Activated CD4-positive, alpha-beta T cell treated with anti-CD3 and anti-CD28 coated beads for 4 hours (primary cell): ENCODE measurements at places on chromosomes 4 and X.

GRCh38 chrX:134554291-134554690 lies 94.3 kb downstream of the HPRT1 start:
- no peak for DNase-seq

DNA sequence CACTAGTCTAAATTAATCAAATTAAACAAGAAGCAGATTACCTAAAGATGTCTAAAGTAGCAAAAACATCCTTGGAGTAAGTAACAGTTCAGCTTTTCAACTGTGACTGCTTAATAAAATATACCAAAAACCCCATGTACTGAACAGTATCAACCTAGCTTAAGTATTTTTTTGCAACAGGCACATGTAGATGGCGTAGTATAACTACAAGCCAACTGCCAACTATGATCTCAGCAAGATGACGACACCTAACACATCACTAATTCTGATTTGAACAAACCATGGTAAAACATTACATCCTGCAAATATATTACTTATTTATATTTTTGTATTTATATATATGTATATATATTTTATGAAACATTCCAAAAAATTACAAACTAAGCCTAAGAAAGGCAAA lies 24.5 kb downstream of the DHX15 start:
- DNase-seq = no peak

GRCh38 chr4:55574252-55574651 lies 17.8 kb downstream of the PDCL2 start:
- DNase-seq = no peak

DNA sequence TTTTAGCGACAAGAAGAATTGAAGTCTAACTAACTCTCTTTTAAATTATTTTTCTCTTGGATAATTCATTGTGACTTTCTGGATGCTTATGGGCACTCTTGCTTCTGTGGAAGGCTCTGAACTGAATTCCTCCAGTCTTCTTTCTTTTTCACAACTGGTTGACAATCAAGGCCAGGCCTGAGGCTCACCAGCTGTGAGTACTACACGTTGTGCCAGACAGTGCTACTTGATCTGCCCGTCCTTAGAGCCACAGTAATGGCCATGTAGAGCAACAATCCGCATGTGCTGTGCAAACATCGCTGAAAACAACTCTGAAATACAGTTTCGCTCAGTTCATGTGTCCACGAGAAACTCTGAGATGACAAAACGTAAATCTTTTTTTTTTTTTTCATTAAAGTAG lies 1336.3 kb upstream of the AGA start:
- DNase-seq = no peak

- DNase-seq = peak; percentile 18
These were observed 168.5 kb upstream of the MAP3K15 start for GRCh38 chrX:19683817-19684216.

GRCh38 chrX:17869580-17869979 lies 8.5 kb upstream of the RAI2 start:
- DNase-seq = no peak

DNA sequence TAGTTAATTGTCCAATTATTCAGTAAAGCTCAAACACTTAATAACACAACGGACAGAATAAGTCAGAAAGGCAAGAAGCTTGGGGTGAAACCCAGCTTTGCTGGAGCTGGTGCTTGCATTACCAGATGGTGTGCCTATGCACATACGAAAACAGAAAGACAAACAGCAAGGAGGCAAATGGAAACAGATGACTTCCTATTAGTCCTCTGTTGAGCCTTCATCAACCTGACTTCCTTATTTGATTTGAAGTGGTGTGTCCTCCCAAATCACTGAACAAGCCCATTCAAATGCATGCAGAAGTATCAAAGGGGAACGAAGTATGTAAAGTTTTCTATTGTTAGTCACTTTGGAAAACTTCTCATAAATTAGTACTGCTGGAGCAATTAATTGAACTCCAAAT lies 166.2 kb downstream of the ATP10D start:
- DNase-seq = no peak

GRCh38 chrX:46704767-46705386 lies 54.0 kb downstream of the SLC9A7 start:
- peak; percentile 10 for DNase-seq

DNA sequence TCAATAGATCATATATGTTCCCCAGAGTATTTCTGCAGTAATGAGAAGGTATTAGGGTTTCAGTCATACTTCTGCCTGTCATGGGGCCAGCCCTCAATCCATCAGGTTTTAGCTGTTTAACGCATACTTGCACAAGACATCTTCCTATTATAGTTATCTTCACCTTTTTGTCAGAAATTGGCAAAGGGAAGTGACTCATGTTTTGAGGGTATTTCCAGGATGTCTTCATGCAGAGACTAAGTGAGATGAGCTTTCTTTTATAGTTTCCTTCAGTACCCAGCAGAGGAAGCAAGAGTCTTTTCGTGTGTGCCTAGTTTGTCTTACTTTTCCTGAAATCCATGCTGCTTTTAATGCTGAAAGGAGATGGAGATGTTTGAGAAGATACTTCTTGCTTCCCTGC lies 9.5 kb downstream of the CSTF2 start:
- peak; percentile 6 for DNase-seq

- DNase-seq = no peak
These were observed 69.3 kb upstream of the HELT start for GRCh38 chr4:184949020-184949419.

DNA sequence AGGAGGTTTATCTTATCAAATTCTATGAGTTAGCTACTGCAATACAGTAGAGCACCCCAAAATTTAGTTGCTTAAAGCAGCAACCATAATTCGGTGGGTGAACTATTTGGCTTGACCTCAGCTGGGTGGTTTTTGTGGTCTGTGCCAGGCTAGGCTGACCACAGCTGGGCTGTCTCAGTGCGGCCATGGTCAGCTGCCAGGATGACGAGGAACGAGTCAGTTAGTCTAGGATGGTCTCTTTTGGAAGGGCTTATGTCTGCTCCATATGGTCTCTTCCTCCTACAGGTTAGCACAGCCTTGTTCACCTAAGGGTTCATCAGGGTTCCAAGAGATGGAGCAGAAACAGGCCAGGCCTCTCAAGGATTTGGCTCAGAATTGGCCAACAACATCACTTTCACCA lies 210.4 kb downstream of the PALLD start:
- DNase-seq = no peak

GRCh38 chrX:50157545-50158135 lies 43.2 kb downstream of the AKAP4 start:
- DNase-seq = no peak

DNA sequence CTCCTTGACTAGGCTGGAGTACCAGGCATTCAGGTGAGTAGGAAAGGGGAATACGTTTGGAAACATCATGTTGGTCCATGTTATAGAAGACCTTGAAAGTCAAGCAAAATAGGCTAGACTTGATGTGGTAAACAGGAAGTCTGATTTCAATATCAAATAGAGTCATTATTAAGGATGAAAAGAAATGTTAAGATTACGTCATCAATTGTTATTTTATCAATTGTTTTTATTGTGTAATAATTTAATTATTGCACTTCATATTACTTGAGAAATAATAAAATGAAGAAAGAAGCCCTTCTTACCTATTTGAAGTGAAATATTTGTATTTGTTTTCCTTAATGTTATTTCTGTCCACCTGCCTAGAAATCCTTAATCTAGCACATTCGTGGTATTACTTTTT lies 361.0 kb upstream of the HAND2 start:
- no peak for DNase-seq

DNA sequence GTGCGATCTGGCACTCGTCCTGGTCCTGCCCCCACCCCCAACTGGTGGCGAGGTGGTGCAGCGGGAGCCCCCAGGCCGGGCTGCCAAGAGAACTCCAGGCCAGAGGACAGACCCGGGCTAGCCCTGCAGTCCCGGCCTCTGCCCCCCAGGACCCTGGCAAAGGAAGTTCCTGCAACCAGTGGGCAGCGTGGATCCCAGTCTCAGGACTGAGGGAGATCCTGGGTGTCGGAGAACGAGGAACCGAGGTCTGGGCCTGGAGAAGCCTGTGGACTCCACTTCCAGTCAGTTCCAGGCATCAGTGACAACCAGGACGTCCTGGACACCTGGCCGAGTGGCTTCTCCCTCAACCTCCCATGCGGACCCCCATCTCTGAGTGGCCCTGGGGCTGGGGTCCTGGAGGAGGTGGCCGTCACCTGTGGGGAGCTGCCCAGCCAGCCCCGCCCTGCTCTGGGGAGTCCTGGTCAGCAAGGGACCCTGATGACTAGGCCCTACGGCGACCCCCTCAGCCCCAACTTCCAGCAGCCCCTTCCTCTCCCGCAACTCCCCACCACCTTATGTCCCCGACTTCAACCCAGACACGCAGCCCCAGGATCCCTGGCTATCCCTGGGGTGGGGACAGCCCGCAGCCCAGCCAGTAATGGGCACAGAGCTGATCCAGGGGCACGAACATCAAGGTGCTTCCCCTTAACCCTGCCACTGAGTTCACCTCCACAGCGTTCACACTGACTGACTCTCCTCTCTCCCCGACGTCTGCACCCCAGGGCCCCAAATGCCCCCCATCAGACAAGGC lies 53.7 kb upstream of the NKX1-1 start:
- no peak for DNase-seq

GRCh38 chr4:52235552-52236201 lies 184.6 kb downstream of the SPATA18 start:
- no peak for DNase-seq

- DNase-seq = no peak
These were observed 17.7 kb upstream of the PITX2 start for GRCh38 chr4:110640576-110640975.

DNA sequence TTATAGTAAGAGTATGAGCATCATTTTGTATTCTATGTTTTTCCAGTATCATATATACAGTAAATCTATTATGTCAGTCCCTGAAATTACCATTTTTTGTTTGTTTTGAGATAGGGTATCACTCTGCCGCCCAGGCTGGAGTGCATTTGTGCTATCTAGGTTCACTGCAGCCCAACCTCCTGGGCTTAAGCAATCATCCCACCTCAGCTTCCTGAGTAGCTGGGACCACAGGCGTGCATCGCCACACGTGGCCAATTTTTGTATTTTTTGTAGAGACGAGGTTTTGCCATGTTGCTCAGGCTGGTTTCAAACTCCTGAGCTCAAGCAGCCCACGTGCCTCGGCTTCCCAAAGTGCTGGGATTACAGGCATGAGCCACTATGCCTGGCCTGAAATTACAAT lies 85.6 kb downstream of the ZNF330 start:
- DNase-seq = no peak

DNA sequence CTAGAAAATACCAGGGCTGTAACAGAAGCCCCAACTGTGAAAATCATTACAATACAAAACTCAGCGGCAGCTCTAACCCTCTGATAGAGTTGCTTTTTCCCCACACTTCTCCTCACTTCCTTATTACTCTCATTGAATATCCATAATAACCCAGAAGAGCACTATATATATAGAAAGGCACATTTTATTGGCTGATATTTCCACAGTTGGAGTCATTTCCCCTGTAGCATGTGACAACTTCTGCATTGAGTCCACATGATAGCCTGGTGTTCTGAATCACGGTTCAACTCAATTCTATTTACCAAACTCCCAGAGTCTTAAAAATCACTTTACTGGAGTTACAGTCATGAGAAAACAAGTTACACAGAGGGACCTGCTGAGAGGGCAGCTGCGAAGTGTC lies 46.6 kb upstream of the NWD2 start:
- no peak for DNase-seq

- no peak for DNase-seq
These were observed 91.4 kb upstream of the ADGRG2 start for GRCh38 chrX:19213610-19214152.

GRCh38 chr4:139368998-139369397 lies 66.7 kb upstream of the NDUFC1 start:
- DNase-seq = no peak

DNA sequence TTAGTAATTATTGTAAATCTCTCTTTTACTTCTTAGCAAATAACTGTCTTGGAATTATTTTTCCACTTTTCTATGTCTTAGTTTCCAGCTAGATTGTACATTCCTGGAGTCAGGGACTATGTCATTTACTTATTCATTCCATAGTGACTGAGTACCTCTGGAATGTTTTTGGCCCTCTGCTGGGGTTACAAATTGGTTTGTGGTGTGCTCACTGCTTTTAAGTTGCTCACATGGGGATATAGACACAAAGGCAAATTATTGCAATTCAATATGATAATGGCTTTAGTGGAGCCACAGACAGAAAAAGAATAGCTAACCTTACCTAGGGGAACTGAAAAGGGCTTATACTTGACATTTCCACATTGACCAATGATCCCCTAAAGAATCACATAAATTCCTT lies 63.7 kb upstream of the PDGFRA start:
- no peak for DNase-seq

GRCh38 chrX:81261576-81261975 lies 59.7 kb downstream of the SH3BGRL start:
- DNase-seq = no peak

GRCh38 chr4:167452922-167453430 lies 218.7 kb upstream of the SPOCK3 start:
- DNase-seq = no peak

DNA sequence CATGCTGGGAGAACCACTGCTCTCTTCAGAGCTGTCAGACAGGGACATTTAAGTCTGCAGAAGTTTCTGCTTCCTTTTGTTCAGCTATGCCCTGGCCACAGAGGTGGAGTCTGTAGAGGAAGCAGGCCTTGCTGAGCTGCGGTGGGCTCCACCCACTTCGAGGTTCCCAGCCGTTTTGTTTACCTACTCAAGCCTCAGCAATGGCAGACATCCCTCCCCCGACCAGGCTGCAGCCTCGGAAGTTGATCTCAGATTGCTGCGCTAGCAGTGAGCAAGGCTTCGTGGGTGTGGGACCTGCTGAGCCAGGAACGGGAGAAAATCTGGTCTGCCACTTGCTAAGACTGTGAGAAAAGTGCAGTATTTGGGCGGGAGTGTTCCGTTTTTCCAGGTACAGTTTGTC lies 118.9 kb downstream of the SLC10A6 start:
- DNase-seq = no peak

GRCh38 chr4:3851881-3852280 lies 85.7 kb downstream of the ADRA2C start:
- DNase-seq = no peak

GRCh38 chr4:187304133-187304532 lies 580.5 kb upstream of the FAT1 start:
- DNase-seq = no peak

- DNase-seq = no peak
These were observed 38.9 kb upstream of the PLAC8 start for GRCh38 chr4:83153417-83153816.

- DNase-seq = no peak
These were observed 62.6 kb upstream of the TSPAN5 start for GRCh38 chr4:98720871-98721480.

GRCh38 chrX:43644124-43644701 lies 11.9 kb upstream of the MAOA start:
- DNase-seq = no peak

DNA sequence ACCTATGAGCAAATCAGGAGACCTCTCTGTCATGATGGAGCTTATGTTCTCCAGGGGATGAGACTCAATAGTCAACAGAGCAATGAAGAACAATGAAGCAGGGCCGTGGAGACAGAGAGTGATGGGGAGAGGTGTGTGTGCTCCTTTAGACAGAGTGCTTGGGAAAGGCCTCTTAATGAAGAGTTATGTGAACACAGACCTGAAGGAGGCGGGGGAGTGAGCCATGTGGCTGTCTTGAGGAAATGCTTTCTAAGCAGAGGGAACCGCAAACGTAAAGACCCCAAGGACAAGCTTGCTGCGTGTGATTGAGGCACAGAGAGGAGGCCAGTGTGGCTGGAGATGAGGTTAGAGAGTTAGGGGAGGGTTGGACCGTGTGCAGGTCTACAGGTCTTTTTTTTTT lies 53.1 kb downstream of the CHRNA9 start:
- DNase-seq = no peak

GRCh38 chr4:2141762-2142451 lies 82.8 kb downstream of the NAT8L start:
- DNase-seq = no peak

- no peak for DNase-seq
These were observed 992.6 kb downstream of the NLGN4X start for GRCh38 chrX:5236096-5236495.
